ENCODE measurements at places on chromosomes 11 and 22.
A peak's percentile ranks its signal among the peaks of the same experiment; 100 is the strongest.

- no peak for DNase-seq
These were observed 6.3 kb downstream of the TYR start for GRCh38 chr11:89184021-89184420.

DNA sequence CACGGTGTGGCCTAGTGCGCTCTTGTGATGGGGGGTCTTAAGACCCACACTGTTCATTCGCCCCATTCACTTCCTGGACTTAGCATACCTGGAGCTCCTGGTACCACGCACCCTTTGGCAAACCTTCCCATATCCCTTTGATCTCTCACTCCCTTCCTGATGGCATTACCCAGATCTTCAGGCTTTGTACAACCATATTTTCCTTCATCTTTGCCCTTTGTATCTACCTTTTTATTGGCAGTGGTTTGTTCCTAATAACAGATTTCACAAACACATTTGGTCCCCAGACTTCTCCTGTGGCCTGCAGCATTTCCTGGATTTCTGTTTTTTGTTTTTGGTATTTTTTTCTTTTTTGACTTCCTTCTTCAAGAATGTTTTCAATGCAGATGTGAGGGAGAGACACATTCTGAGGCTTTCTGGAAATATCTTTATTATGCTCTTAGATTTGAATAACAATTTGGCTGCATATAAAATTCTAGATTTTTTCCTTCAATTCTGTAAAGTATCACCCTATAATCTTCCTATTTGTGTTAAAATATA, 16.1 kb upstream of the IFITM3 start:
- no peak for DNase-seq

DNA sequence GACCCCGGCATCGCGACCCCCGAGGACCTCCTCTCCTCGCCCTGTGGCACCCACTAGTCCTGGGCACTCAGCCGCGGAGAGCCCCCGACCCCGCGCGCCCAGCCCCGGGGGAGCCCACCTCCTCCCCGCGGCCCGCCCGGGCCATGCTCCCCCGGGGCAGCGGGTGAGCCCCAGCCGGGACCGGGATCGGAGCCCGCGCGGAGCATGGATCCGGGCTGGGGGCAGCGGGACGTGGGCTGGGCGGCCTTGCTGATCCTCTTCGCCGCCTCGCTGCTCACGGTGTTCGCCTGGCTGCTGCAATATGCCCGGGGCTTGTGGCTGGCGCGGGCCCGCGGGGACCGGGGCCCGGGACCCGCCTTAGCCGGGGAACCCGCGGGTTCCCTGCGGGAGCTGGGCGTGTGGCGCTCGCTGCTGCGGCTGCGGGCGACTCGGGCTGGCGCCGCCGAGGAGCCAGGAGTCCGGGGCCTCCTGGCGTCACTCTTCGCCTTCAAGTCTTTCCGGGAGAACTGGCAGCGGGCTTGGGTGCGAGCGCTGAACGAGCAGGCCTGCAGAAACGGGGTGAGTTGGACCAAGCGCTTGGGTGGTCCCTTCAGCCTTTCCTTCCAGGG, 498 bp downstream of the C2CD2L start:
- peak; percentile 16 for DNase-seq

DNA sequence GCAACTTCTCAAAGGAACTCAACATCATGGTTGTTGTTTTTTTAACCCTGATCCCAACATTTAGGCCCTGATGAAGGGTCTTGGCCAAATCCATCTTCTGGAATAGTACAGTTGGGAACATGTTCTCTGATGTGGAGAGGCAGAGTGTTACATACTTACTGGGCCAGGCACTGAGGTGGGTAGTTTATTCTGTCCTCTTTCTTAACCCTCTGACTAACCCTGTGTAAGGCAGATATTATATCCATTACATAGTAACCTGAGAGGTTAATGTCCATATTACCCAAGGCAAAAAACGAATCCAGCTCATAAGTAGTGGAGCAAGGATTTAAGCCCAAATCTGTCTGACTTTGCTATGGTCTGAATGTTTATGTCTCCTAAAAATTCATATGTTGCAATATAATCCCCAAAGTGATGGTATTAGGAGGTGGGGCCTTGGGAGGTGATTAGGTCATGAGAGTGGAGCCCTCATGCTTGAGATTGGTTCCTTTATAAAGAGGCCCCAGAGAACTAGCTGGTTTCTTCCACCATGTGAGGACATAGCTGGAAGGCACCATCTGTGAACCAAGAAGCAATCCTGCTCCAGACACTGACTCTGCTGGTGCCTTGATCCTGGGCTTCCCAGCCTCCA, 16.3 kb downstream of the PPFIBP2 start:
- DNase-seq, result no peak

- no peak for DNase-seq
These were observed 63.7 kb upstream of the PARVG start for GRCh38 chr22:44116755-44117684.
